Occipital lobe (tissue), 3 donors: ENCODE measurements at places on chromosomes 16 and 17. TPM values are rescaled to one million over a fixed set of nuclear protein-coding genes. Genes with fewer than 3 reads are reported as not detected.

MYH8 gene
- total RNA-seq: 2.0 TPM

TMEM235 gene
- total RNA-seq: not detected

SEZ6L2 gene
- 32.1 TPM for total RNA-seq

TMC8 gene
- 0.94 TPM for total RNA-seq

KRT31 gene
- 0.47 TPM for total RNA-seq

ATP2A1 gene
- 0.16 TPM for total RNA-seq

C16orf89 gene
- total RNA-seq: 5.0 TPM

UNC13D gene
- 1.1 TPM for total RNA-seq

SULT1A2 gene
- total RNA-seq: not detected

ADAM11 gene
- 19.0 TPM for total RNA-seq

CACNG3 gene
- 2.5 TPM for total RNA-seq
